ENCODE measurements at places on chromosomes 1 and 21.

DNA sequence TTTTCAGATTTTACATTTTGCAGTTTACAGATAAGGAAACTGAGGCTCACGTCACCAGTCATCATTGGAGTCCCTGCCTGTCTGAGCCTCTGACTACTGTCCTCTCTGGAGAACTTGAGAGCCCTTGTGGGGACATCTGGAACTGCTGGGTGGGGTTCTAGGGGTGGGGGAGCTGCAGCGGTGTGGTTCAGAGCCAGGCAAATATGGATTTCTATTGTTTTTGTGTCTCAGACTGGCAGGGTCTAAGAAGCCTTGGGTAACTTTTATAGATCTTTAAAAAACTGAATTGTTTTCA is 46.9 kb downstream of the IER5 start:
- no peak for DNase-seq

DNA sequence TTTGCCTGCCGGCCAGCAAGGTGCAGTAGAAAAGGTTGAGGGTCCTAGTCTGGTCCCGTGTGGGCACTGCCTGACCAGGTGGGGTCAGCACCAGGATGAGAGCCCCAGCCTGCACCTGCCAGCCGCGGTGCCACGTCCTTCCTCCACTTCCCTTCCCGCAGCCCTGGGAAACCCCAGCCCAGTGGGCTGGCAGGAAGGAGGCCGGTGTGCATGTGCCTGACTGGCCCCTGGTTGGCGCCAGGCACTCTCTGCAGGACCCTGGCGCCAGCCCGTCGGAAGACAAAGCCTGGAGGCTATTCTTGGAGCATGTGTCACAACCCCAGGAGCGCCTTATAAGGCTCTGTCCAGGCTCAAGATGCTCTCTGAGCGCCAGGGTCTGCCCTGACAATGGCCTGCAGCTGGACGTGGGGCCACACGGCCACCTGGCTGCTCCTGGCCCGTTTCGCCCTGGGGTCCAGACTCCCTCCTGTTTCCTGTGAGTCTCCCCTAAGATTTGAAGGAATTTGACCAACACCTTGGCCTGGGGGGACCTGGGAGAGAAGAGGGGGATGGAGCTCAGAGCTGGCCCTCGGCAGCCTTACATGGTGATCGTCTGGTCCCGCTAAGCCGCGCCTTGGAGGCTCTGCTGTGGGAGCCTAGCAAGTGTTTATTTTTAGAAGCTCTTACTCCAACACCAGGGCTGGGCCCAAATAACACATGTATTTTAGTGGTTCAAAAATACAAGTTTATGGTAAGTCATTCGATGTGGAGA is 31.9 kb upstream of the POFUT2 start:
- no peak for DNase-seq

- no peak for DNase-seq
Observed at GRCh38 chr1:193626695-193627094, 440.3 kb upstream of the B3GALT2 start.

GRCh38 chr1:91750398-91750996 is 135.5 kb downstream of the TGFBR3 start:
- DNase-seq = no peak

DNA sequence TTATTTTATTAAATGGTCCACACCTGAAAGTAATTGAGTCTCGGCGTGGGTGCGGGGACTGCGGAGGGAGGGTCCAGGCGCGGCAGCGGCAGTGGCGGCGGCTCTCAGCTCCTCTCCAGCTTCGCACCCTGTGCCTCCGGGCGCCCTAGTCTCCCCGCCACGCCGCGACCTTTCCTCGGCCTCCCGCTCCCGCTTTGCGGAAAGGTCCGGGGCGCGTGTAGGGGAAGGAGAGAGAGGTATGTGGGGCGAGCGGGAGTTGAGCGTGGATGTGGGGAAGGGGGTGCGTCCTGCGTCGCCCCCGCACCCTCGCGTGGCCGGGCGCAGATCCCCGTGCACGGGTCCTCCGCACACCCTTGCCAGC is 13.4 kb upstream of the ALX3 start:
- DNase-seq = no peak

- DNase-seq = no peak
Observed at GRCh38 chr21:36247316-36248010, 72.5 kb upstream of the MORC3 start.

- DNase-seq = no peak
Observed at GRCh38 chr1:195763146-195763906, 844.9 kb downstream of the KCNT2 start.

DNA sequence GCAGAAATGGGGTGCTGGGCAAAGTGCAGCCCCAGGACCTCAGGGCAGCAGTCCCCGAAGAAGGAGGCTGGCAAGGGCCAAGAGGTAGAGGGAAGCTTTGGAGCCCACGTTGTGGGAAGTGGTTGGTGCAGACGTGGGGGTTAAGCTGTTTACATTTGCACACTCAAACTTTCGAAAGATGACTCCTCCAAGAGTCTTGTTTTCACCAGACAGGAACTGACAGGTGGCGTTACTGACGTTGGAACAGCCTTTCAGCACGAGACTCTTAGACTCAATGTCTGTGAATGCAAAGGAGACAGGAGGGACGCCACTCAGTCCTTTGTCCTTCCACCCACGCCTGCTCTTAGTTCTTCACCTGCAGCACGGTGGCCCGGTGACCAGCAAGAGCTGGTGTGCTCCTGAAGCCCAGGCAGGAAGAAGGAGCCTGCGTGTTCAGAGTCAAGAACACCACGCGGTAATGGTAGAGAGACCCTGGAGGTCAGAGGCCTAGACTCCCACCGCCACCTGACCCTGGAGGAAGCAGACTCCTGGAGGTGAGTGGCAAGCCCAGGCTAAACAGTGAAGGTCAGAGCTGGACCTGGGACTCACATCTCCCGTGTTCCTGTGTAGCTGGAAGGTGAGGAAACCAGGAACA is 15.9 kb downstream of the LYPD8 start:
- DNase-seq = no peak

GRCh38 chr1:19044471-19044870 is 88.0 kb upstream of the IFFO2 start:
- no peak for DNase-seq

- peak; percentile 41 for DNase-seq
Observed at GRCh38 chr1:42456754-42457089, 379 bp downstream of the PPCS start.

- DNase-seq = no peak
Observed at GRCh38 chr21:45595574-45596295, 47.8 kb upstream of the PCBP3 start.

GRCh38 chr1:81428998-81429397 is 371.7 kb upstream of the ADGRL2 start:
- DNase-seq = no peak

DNA sequence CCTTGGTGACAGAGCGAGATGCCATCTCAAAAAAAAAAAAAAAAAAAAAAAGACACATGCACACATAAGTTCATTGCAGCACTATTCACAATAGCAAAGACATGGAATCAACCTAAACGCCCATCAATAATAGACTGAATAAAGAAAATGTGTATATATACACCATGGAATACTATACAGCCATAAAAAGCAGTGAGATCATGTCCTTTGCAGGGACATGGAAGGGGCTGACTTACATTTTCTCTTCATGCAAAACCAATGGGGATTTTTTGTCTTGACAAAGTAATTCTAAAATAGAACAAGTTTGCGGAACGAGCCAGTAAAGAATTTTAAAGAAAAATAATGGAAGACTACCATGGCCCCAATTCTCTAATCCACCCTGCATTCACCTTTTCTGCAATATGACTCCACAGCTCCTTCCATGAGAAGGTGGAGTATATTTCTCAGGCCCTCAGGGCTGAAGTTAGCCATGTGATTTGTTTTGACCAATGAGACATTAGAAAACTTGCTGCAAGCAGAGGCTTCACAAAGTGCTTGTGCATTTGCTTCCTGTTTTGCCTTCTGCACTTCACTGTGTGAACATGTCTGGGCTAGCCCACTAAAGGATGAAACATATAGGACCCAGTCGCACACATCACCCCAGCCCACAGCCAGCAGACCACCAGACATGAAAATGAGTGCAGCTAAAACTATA is 78.8 kb upstream of the NR5A2 start:
- DNase-seq = no peak

- no peak for DNase-seq
Observed at GRCh38 chr1:219733511-219734174, 120.7 kb upstream of the ZC3H11B start.

DNA sequence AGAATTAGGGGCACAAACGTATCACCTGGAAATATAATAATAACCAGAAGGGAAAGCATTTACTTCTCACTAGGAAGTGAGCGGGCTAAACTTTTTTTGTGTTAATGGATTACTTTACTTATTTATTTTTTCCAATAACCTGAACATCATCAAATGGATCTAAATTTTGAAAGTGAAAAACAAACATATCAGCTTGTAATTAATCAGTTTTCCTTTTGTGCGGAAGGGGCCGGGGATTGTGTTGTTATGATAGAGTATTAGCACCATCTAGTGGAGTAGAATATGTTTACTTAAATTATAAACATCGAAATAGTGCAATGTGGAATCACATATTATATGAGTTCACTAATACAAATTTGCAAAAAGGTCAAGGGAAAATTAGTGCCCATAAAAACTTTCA is 9.0 kb downstream of the CFH start:
- DNase-seq = no peak

- DNase-seq = no peak
Observed at GRCh38 chr1:151893176-151893924, 16.0 kb downstream of the THEM4 start.

GRCh38 chr1:159922511-159923202 is 2.6 kb downstream of the TAGLN2 start:
- DNase-seq = no peak

GRCh38 chr1:159465191-159465603 is 25.7 kb downstream of the OR10J1 start:
- DNase-seq = no peak

GRCh38 chr1:241475671-241476070 is 43.9 kb downstream of the FH start:
- DNase-seq = no peak

DNA sequence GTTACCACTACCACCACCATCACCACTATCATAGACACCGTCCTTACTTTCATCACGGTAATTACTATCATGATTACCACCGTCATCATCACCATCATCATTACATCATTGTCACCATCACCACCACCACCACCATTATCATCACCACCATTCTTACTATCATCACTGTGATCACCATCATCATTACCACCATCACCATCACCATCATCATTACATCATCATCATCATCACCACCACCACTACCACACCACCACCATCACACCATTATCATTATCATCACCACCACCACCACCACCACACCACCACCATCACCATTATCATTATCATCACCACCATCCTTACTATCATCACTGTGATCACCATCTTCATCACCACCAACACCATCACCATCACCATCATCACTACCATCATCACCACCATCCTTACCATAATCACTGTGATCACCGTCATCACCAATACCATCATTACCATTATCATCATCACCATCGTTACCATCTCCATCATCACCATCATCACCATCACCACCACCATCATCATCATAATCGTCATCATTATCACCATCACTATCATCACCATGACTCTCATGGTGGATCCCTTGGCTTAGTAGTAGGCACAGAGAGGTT is 244.4 kb upstream of the C1orf174 start:
- no peak for DNase-seq

DNA sequence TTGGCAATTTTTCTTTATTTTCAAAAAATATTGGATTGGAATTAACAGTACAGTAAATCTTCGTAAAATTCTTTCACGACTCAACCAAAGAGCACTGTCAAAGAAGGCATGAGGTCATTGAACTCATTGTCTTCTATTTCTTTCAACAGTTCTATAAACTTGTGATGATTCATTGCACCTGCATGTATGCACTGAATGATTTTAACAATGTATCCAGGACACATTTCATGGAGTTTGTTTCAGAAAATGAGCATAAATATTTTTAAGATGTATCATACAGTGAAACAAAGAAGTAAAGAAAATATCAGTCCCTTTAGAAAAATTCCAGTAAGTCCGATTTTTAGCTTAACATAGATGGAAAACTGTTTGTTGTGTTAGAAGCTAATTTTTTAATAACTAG is 33.6 kb upstream of the CD34 start:
- DNase-seq = no peak

DNA sequence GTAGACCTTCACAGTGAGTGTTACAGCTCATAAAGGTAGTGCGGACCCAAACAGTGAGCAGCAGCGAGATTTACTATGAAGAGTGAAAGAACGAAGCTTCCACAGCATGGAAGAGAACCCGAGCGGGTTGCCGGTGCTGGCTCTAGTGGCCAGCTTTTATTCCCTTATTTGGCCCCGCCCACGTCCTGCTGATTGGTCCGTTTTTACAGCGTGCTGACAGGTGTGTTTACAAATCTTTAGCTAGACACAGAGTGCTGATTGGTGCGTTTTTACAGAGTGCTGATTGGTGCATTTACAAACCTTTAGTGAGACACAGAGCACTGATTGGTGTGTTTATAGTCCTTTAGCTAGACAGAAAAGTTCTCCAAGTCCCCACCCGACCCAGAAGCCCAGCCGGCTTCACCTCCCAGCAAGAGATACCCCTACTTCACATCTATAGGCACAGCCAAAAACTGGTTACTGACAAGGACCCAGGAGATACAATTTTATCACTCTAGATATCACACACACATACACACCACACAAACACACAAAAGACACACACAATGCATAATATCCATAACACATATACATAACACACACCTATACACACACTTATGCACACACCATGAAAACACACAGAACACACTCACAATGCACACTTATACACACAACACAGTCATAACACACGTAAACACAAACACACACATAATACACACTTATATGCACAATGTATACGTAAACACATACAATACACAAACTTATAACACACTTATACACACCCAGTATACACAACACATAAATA is 68.5 kb downstream of the MAP3K21 start:
- DNase-seq = no peak

GRCh38 chr1:40183055-40183710 is 22.0 kb downstream of the RLF start:
- DNase-seq = no peak

- no peak for DNase-seq
Observed at GRCh38 chr1:168643152-168643551, 66.7 kb downstream of the XCL1 start.

DNA sequence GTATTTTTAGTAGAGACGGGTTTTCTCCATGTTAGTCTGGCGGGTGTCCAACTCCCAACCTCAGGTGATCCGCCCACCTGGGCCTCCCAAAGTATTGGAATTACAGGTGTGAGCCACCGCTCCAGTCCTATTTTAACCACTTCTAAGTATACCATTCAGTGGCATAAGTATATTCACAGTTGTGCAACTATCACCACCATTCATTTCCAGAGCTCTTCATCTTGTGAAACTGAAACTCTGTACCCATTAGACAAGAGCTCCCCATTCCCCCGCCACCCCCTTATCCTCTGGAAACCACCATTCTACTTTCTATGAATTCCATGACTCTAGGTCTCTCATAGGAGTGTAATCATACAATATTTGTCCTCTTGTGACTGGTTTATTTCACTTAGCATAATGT is 40.2 kb upstream of the CAMTA1 start:
- DNase-seq = no peak

- no peak for DNase-seq
Observed at GRCh38 chr1:27135541-27136235, 19.2 kb downstream of the SLC9A1 start.

- DNase-seq = no peak
Observed at GRCh38 chr1:179586107-179586823, 5.4 kb upstream of the TDRD5 start.

- no peak for DNase-seq
Observed at GRCh38 chr1:228334954-228335353, 71.7 kb downstream of the TRIM11 start.
